ENCODE measurements at places on chromosomes 6 and 20.

- DNase-seq: no peak
Measured at GRCh38 chr6:130776287-130776925, 50.8 kb upstream of the SMLR1 start.

- DNase-seq: no peak
Measured at GRCh38 chr6:53943395-53943794, 148.6 kb downstream of the LRRC1 start.

- DNase-seq: peak; percentile 38
Measured at GRCh38 chr6:32790306-32790705, 26.5 kb downstream of the HLA-DOB start.

DNA sequence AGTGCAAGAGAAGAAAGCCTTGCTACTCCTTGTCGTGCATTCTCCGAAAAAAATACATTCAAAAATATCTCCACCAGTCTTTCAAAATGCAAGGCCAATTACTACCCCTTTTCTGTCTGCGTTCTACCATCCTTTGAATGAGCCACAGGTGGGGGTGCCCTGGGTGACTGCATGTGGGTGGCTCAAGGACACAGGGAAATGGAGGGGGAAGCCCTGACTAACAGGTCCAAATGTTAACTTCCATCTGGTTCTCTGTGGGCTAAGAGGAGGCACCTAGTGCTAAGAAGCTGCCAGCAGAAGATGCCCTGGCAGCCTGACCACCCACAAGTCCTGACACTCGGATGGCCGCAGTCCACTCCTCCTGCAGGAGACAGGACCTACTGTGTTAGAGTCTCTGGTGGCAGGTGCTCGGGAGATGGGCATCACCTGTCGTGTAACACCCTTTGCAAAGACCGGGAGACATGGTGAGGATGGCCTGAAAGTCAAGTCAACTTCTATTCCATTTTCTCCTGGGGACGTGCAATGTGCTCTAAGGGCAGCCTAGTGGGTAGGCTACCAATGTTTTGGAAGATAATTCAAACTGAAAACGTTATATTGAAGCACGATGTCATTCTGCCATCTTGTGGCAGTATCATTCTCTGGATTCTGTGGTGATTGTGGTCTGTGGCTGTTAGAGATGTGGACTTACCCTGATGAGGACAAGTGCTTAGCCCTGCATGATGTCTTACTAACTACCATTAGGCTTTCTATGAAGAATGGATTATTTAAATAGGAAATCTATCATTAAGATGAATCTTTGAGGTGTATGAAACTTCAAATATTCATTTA lies 27.4 kb upstream of the IGF2R start:
- peak; percentile 12 for DNase-seq

DNA sequence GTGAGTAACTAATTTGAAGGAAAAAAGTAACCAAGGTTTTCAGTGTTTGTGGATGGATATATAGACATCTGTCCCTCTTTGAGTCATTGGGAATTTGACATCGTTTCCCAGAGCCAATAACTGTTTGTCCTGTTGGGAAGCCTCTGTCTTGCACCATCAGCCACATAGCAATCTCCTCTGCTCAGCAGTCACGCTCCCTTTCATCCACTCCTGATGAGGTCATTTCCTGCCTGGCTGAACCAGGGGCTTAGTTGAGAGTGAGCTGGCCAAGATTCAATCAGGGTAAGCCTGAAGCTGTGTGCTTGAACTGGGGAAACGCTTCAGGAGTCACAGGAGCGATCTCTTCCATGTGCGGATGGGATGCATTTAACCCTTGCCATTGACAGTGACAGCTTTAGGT lies 121.5 kb upstream of the FOXQ1 start:
- DNase-seq: no peak

DNA sequence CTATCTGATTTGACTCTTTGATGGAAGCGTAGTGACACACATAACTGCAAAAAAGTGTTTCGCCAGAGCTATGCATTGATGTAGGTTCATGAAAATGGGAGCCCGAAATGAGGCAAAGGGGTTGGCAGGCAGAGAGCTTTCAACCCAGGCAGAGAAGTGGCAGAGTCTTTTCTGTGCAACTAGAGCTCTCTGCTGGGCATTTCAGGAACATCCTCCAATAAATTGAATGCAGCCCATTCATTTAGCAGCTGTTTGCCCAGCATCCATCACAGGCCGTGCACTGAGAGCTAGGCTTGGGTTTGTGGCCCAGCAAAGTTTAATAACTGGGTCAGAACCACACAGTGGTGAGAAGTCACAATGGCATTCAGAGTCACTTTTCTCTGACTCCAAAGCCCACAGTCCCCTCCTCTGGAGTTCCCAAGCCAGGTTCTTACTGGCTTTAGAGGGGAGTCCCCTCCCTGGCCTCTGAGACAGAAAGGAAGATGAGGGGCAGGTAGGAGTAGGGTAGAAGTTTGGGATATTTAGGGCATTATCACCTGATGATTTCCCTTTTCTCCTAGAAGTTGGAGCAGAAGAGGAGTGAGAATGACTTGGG lies 31.8 kb upstream of the ELMO2 start:
- peak; percentile 21 for DNase-seq

- DNase-seq: no peak
Measured at GRCh38 chr6:140050101-140050995, 675.9 kb upstream of the CITED2 start.

GRCh38 chr6:163253556-163254213 lies 160.8 kb upstream of the QKI start:
- no peak for DNase-seq

- no peak for DNase-seq
Measured at GRCh38 chr20:59784365-59784764, 149.1 kb downstream of the SYCP2 start.

- no peak for DNase-seq
Measured at GRCh38 chr6:83873869-83874268, 14.4 kb downstream of the CYB5R4 start.

DNA sequence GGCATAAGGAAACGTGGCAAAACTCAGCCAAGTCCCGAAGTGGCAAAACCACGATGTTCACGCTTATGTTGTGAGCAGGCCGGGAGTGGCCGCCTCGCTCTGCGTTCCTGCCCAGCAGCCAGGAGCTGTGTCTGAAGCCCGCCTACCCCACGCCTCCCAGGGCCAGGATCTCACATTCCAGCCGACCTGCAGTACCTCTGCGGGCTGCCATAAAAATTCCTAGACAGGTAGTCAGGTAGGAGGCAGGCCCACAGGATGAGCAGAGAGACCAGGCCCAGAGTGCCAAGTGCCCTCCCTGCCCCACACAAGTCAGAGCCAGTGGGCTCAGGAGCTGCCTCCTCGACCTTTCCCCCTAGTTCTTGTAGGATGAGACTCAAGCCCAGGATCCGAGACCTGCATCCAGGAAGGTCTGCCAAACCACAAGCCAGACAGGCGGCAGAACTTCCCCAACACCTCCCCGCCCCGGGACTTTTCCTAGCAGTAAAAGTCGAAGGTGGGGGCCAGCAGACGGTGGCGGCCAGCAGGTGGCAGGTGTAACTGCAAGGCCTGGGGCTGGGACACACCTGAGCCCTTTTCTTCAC lies 16.7 kb downstream of the PMEPA1 start:
- peak; percentile 62 for DNase-seq

- no peak for DNase-seq
Measured at GRCh38 chr6:5453546-5453945, 192.2 kb downstream of the FARS2 start.

- DNase-seq: no peak
Measured at GRCh38 chr6:119162134-119162775, 83.8 kb upstream of the FAM184A start.

- DNase-seq: no peak
Measured at GRCh38 chr20:24762791-24763350, 186.2 kb upstream of the CST7 start.

GRCh38 chr6:79134699-79135474 lies 56.8 kb upstream of the PHIP start:
- no peak for DNase-seq

DNA sequence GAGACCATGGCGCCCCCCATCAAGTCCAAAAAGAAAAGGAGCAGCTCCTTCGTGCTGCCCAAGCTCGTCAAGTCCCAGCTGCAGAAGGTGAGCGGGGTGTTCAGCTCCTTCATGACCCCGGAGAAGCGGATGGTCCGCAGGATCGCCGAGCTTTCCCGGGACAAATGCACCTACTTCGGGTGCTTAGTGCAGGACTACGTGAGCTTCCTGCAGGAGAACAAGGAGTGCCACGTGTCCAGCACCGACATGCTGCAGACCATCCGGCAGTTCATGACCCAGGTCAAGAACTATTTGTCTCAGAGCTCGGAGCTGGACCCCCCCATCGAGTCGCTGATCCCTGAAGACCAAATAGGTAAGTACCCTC lies 41.7 kb upstream of the NAA20 start:
- no peak for DNase-seq

DNA sequence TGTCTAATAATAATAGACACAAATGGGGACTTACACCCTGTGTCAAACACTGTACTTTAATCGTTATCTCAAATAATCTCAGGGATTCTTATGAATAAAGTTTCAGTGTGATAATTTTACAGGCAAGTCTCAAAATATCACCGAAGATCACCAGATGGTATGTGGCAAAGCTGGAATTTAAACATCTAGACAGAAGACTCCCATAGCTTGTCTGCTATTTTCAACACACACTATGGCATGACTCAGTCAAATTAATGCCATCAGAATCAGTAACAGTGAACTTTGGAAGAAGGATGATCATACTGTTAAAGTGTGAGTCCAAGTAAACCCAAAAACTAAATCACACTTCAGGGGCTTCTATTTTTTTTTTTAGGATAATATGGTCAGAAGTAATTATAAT lies 867.6 kb upstream of the FLRT3 start:
- DNase-seq: no peak

- DNase-seq: peak; percentile 10
Measured at GRCh38 chr6:77880501-77880900, 227.7 kb downstream of the MEI4 start.

DNA sequence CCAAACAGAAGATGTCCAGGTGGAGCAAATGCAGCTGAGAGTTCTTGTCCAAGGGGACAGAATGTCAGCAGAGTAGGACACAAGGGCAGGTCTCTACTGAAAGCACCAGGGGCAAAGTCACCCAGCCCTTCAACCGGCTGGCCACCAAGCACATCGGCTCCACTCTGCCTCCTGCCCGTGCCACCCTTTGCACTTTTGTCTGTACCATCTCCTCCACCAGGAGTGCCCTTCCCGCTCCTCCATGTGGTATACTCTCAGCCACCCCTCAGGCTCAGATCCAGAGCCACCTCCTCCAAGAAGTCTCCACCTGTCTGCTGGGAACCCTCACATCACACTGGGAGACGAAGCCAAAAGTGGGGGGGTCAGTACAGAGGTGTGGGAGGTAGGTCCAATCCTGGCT lies 4.1 kb upstream of the HSPA12B start:
- DNase-seq: no peak

DNA sequence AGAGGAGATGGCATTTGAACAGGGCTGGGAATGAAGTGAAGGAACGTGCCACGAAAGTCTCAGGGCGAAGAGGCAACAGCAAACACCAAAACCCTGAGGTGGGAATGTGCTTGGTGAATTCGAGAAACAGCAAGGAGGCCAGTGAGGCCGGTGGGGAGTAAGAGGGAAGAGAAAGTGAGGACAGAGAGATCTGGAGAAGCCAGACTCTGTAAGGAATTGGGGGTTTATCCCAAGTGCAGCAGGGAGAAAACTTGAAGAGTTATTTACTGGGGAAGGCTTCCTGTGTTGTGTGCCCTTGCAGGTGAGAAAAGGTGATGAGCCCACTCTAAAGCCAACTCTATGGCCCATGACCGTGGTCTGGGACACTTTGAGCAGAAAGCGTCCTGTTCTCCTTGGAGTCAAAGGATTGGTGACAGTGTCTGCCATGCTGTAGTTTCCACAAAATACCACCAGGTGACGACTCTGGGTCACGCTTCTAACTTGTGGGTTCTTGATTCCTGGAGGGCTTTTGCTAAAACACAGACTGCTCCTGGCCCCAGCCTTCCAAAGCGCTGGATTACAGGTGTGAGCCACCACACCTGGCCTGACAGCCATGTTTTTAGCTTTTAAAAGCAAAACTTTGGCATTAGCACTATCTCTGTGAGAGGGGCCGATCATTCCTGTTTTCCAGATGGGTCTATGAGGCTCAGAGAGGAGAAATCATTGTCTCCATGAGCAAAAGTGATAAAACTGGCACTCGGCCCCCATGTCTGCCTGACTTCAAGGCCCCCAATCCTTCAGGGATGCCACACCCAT lies 18.0 kb upstream of the CSNK2A1 start:
- DNase-seq: peak; percentile 73

DNA sequence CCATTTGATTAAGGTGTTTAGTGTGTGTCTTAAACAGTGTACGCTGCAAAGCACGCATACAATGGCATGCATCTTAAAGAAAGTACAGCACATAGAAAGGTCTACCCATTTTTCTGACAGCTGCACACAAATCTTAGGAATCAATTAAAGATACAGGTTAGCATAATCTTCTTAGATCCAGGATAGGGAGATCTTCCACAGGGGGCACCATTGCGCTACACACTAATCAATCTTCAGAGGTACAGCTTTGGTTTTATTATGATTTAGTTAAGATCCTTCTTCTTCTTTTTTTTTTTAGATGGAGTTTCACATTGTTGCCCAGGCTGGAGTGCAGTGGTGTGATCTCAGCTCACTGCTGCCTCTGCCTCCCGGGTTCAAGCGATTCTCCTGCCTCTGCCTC lies 63.7 kb upstream of the BEND3 start:
- DNase-seq: peak; percentile 7

DNA sequence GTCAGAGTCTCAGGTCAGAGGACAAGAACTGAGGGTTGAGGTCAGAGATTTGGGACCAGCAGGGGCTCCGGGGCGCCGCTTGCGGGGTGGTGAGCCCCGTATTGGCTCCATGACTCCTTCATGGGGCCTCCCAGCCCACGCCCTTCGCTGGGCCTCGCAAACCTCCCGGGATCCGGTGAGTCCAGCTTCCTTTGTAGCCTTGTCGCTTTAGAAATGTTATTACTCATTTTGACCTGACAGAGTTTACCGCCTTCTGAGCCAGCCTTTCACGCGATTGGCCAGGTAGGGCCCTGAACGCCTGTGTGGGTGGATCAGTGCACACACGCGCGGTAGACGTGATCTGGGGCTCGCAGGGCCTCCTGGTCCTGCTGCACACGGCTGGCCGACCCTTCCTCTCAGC lies 181.1 kb downstream of the ERMARD start:
- DNase-seq: no peak

- no peak for DNase-seq
Measured at GRCh38 chr20:667351-668034, 8.1 kb downstream of the SCRT2 start.

- no peak for DNase-seq
Measured at GRCh38 chr20:49631061-49631716, 63.3 kb upstream of the PTGIS start.

- no peak for DNase-seq
Measured at GRCh38 chr6:169240591-169241390, 12.9 kb downstream of the THBS2 start.

All from HCT116 (cell line).